Renal cortical epithelial cell (primary cell): ENCODE measurements at places on chromosomes 3 and 15.
A peak's percentile ranks its signal among the peaks of the same experiment; 100 is the strongest.

GRCh38 chr3:131236421-131236820 lies 145.2 kb upstream of the NUDT16 start:
- no peak for DNase-seq

DNA sequence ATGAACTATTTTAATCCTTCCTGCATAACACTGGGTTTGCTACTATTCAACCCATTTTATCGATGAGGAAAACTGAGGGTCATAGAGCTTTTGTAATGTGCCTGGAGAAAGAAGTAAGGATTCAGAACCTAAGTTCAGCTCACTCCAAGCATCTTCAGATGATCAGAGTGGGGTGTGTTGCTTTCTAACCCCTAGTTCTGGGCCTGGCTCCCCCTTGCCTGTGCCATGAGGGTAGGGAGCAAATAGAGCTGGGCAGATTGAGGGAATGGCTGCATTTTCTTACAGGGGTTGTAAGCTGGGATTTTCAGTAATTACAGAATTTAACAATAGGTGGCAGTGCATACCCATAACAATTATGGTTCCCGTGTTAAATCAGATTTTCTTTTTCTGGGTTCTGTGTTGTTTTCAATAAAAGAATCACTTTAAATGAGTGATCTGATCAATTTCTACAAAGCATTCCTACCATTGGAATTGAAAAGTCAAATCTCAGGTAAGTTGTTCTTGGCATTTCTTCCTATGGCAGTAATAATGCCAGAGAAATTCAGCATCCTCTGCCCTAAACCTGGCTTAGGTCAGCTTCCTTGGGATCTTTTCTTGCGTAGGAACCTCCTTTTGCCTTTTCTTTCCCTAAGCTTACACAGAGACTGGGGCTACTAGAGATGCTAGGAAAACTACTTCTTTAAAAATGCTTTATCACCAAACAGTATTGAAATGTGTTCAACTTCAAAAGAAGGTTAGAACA lies 103.8 kb upstream of the IL12A start:
- DNase-seq = peak; percentile 58

GRCh38 chr3:59688636-59689035 lies 638.8 kb upstream of the CFAP20DC start:
- no peak for DNase-seq

GRCh38 chr3:187694801-187695200 lies 7.6 kb downstream of the RTP2 start:
- DNase-seq = no peak

DNA sequence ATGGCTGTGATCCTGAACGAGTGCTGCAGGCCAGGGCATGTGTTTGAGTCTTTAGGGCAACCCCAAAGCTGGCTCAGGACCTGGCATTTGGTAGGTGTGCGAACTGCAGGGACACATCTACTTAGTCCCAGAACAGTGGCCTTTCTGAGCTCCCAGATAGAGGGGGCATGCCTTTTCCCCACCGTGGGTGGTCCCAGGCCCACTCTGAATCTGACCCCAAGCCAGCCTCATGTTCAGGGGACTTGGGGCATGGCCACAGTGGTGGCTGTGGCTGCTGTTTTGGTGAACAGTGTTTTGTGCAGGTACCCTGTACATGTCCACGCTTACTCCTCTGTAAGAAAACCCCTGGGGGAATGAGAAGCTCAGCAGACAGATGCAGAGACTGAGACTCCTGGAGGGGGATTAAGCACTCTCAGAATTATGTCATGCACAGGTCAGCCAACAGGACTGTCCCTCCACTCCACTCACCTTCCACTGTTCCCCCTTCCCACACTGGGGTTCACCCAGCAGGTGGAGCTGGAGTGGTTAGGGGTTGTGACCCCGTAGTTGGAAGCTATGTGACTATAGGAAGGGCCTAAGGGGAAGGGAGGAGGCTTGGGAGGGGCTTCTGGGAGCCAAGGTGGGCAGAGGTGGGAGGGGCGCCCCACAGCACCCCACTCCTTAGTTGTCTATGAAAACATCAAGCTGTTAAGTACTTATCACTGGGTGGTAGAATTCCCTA lies 16.4 kb downstream of the ESYT3 start:
- DNase-seq = no peak

GRCh38 chr3:17459470-17459993 lies 282.9 kb downstream of the TBC1D5 start:
- DNase-seq = peak; percentile 64

- peak; percentile 48 for DNase-seq
Observed at GRCh38 chr15:63122002-63122875, 578 bp downstream of the LACTB start.

DNA sequence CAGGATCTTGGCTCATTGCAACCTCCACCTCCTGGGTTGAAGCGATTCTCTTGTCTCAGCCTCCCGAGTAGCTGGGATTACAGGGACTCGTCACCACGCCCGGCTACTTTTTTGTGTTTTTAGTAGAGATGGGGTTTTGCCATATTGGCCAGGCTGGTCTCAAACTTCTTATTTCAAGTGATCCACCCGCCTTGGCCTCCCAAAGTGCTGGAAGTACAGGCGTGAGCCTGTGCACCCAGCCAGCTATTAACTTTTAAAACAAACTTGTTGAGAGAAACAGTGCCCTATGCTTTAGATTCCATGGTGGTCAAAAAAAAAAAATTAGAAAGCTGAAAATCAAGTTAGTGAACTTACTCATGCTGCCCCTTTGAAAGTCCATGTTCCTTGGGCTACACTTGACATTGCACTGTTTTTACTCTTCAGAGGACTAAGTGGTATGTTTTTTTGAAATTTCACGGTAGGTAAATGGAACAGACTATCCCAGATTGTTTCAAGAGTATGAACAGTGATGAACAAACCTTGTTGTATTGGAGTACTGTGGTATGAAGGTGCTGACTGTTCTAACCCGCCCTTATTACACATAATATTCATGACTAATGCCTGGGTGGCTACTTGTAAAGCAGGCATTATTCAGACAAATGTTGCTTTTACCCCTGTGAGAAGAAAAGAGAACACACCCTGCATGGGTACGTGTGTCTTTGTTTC lies 206.9 kb downstream of the KLHL25 start:
- peak; percentile 91 for DNase-seq

DNA sequence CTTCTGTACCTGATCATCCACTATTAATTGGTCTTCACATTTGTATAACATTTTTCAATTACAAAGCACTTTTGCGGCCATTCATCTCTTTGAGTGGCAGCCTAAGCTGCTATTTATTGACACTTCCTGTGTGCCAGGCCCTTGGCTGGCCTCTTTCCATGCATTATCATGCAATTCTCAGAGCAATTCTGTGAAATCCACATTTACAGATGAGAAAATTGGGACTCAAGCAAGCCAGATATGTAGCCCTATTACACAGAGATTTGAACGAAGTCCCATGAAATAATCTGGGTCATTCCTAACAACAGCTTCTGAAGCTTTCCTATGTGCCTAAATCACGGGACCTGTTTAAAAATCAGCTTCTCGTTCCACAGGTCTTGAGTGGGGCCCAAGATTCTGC lies 17.4 kb downstream of the SLC6A1 start:
- DNase-seq = no peak

DNA sequence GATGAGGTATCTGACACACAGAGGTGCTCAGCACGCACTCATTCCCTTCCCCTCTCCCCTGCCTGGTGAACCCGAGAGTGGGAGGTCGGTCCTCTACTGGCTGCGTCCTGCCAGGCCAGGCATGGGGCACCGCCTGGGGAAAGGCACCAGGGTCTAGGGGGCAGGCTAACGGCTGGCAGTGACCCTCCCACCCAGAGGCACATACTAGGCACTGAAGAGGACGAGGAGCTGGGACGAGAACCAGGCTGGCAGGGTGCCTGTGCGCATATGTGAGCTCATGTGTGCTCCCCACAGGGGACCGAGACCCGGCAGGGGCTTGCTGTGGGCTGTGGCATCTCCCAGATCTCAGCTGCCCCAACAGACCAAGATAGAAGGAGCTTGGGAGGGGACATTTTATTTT lies 86.7 kb downstream of the IQSEC1 start:
- DNase-seq = no peak

DNA sequence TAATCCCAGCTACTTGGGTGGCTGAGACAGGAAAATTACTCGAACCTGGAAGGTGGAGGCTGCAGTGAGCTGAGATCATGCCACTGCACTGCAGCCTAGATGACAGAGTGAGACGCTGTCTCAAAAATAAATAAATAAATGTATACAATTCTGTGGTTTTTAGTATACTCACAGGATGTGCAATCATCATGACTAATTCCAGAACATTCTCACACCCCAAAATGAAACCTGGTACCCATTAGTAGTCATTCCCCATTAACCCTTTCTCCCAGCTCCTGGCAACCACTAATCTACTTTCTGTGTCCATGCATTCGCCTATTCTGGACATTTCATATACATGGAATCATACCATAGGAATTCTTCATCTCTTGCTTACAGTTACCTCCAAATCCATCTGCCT lies 44.5 kb downstream of the LRRFIP2 start:
- no peak for DNase-seq

DNA sequence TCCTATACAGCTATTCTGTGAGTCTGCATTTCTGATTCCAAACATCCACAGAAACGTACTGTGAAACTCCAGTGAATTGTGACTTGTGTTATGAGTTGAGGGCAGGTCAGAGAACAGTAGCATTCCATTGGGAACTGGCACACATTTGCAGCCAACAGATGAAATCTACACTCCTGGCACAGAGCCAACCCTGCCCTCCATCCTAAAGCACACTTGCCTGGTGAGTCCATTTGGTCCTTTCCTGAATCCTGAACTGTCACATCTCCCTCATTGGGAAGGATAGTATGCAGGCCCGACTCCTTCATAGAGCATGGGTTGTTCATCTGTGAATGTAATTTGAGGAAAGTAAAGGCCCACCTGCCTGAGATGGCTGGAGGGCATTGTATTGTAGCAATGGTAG lies 314.3 kb upstream of the RASGRP1 start:
- peak; percentile 47 for DNase-seq

DNA sequence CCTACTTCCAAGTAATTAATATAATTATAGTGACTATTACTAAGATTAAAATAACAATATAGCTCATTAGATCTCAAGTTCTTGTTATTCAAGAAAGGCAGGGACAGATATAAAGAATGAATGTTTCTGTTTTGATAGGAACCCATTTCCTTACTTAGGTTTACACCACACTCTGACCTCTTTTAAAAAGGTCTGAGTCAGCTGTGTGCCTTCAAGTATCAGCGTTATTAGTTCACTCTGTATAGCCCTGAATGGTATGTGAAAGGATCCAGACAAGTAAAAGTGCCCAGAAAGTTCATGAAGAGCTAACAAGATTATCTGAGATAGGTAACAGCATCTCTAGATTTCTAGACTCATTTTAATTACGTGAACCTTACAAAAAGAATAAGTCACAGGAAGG lies 28.9 kb downstream of the PDCD10 start:
- DNase-seq = peak; percentile 69

DNA sequence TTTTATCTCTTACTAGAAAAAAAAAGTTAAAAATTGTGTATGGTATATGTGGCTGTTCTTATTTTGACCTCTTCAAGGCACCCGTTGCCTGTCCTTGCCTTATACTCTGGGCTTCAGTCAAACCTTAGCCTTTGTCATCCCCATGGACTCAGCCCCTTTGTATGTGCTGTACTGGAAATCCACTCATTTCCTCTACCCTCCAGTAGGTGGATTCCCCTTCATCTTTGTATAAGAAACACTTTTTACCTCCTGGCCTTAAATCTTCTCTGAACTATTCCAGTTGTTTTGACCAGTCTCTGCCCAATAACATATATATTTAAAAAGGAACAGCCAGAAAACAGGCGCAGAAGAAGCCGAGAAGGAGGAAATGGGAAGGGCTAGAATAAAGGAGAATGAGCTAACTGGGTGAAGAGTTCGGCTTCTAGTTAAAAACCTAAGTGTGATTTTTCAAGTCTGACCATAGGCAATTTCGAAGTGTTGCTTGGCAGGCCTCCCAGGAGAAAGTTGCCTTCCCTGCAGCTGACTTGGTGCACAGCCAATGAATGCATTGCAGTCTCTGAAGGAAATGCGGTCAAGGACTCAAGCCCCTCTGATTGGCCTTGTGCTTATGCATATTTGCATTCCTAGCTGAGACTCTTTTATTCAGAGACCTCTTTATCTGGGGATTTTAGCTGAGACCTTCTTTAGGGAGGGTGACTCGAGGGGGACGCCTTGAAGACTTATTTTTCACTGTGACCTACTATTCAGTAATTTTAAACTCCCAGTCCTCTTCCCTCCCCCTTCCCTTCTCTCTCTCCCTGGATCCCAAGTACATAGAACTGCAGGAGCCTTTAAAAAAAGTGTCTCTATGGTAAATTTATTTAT lies 277.4 kb downstream of the ROBO1 start:
- peak; percentile 16 for DNase-seq

DNA sequence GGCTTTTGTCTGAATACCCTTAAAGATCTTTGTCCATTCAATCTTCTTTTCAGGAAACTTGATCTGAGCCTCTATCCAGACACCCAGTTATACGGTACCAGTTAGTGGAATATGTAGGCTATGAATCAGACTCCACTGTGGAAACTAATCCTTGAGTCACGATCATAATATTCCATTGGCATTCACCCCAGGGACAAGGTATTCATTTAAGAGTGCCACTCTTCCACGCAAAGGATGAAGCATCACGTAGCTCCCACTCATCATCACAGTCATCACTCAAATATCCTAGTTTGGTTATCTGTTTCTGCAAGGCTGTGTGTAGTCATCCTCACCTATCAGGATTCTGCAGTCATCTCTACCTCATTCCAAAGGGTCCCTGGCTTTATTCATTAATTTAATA lies 85.6 kb downstream of the NEDD4 start:
- DNase-seq = peak; percentile 97

GRCh38 chr15:44265757-44266156 lies 22.8 kb upstream of the GOLM2 start:
- DNase-seq = peak; percentile 16

DNA sequence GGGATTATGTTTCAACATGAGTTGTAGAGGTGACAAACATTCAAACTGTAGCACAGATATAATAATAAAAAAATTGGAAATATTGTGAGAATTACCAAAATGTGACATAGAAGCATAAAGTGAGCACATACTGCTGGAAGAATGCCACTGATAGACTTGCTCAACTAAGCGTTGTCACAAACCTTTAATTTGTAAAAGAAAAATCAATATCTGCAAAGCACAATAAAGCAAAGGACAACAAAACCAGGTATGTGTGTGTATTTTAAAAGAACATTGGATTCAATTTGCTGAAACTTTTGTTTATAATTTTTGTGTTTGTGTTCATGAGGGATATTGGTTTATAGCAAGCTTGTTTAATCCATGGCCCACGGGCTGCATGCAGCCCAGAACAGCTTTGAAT lies 40.8 kb upstream of the EIF5A2 start:
- DNase-seq = no peak

DNA sequence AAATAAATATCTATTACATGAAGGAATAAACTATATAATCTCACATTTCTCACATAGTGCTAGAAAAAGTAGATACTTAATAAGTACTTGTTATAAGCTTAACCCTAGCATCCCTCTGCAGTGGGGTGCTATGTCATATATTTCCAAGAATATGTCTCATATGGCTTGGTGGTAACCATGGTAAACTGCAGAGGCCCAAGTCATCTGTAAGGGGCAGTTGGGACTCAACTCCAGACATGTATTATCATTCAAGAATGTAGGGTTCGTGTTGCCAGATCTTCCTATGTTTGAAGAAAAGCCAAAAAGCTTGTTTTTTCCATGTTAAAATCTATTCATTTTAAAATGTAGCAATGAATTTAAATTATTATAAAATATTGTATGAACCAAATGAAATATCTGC lies 46.2 kb downstream of the ZNF385D start:
- DNase-seq = no peak

- peak; percentile 58 for DNase-seq
Observed at GRCh38 chr3:186821429-186822387, 15.4 kb upstream of the RFC4 start.
